Amniotic stem cell (primary cell): ENCODE measurements at places on chromosomes 7 and 10.
A peak's percentile ranks its signal among the peaks of the same experiment; 100 is the strongest.

- no peak for DNase-seq
Observed at GRCh38 chr7:41185851-41186250, 517.0 kb downstream of the INHBA start.

DNA sequence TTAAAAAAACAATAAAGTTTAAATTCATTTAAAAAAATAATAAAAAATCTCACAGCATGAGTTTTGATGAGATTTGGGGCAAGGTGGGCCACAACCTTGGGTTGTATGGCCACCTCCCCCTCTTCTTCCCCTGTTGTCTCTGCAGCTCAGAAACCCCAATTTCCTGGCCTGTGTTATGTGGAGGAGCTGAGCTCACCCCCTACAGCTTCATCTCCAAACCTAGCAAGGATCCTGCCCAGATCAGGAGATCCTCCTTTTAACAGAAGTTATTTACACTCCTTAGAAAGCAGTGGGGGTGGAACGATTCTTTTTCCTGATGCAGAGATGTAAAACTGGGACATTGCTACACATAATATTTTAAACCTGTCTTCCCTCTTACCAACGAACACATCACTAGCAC lies 6.9 kb upstream of the SH2D4B start:
- DNase-seq: no peak

- no peak for DNase-seq
Observed at GRCh38 chr10:7483848-7484247, 73.0 kb upstream of the SFMBT2 start.

DNA sequence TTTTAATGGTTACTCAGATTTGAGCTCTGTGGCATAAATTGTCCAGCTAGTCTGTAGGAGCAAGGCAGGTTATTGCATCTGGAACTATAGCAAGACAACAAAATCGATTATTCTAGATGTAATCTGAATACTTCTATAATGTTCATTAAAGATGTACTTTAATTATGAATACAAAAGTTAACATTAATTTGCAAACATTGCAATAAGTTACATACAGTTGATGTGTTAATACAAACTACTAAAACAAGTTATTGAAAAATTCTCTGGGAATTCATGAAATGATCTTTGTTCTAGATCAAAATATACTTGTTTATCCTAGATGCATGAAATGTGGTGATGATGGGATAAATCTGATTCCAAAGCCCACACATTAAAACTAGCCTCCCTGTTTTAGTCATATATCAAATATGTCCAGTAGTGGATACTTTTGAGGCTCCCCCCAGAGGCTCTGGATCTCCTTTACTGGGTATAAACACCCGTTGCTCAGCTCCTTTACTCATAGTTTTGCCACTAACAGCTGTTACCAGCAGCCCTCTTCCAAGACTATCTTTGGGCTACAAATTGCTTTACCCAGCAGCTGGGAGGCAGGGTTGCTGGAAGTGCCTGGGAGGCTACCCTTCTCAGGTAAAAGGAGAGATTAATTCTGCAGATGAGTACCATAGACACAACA lies 78.1 kb downstream of the ARL4A start:
- no peak for DNase-seq

DNA sequence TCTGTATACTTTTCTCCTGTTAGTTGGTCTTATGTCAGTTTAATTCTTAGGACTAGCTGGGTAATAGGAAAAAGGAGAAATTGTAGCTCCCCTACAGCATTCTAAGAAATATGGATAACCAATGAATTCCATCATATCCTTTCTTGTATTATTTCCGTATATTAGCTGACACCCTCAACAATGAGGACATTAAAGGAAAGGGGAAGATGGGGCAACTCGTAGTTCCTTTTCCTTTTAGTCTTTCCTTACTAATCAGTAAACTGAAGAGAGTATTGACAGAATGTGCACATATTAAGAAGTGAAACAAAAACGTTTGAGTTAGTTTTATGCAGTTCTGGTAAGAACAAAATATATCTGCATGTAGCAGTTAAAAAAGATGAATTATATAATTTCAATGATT lies 35.1 kb upstream of the C10orf67 start:
- no peak for DNase-seq

DNA sequence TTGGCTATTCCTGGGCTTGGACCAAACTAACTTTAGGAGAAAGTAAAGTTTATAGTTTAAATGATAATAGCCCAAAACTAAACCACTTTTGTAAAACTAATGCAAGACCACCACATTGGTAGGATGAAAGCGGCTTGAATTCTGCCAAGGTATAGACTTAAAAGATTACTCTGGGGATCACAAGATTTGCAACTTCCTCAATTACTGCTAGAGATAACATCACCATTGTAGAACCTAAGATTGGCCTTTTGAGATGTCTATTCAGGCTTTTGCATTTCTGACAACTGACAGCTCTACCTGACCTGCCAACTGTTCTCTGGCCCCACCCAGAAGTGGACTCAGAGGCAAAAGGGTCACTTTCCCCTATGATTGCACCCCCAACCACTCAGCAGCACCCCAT lies 162.4 kb downstream of the TNS3 start:
- DNase-seq: no peak

DNA sequence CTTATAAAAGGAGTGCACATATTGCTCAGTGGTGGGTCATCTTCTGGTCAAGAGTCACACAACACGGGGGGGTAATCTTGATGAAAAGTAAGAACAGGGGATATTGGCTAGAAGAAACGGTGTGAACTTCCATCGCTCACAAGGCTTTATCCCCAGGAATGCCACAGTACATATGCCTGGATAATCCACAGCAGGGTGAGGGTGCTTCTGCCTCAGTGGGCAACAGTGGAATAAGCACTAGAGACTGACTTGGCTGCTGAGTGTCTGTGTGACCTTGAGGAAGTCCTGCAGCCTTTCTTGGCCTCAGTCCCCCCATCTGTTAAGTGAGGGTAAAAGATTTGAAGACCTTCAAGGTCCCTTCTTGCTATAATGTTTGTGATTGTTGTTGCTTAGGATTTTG lies 44.9 kb upstream of the SHH start:
- no peak for DNase-seq

DNA sequence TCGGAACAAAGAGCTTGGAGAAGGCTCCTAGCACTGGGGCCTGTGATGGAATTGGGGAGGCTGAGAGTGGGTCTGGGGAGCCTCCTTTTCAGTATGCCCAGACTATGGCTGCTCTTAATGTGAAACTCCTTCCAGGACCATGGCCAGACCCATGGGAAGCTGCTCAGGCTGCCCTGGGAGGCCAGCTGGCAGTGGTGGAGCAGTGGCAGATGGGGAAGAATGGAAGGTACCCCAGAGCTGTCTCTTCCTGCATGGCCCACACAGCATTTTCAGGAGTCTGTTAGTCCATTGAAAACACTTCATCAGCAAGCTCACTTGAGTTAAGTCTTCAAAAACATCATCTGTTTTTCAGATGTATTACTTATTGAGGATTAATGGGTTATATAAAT lies 18.5 kb downstream of the NACAD start:
- no peak for DNase-seq

DNA sequence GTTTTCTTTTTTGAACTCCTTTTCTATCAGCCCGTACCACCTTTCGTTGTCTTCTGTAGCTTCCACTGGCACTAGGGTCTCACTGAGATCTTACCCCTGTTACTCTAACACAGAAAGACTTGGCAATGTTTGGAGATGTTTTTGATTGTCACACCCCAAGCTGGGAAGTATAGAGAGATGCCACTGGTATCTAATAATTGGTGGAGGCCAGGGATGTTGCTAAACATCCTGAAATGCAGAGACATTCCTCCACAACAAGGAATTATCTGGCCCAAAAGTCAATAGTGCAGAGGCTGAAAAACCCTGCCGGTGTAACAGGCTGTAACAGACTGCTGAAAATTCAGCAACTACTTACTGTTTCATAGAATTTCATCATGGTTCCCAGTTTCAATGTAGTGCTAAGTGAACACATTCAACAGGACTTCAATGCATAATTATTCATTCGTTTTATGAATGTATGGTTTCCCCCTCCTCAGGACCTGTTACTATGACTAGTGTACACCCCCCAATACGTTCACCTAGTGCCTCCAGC lies 115.9 kb downstream of the TRIM24 start:
- DNase-seq: no peak

DNA sequence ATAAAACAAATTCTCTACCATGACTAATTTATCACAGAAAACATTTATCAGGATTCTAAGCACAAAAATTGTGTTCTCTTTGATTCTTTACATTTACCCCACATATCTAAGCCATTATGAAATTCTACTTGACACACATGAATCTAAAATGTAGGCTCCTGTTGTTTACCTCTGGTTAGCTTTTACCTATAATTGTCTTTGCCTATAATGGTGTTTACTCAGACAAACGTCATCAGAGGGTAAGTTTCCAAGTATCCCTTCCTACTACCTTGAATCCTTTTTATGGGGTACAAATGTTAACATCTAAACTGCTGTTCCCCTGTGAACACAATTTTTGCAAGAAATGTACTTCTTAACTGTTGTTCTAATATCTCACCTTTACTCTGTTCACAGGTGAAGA lies 63.5 kb downstream of the MINDY3 start:
- DNase-seq: no peak

DNA sequence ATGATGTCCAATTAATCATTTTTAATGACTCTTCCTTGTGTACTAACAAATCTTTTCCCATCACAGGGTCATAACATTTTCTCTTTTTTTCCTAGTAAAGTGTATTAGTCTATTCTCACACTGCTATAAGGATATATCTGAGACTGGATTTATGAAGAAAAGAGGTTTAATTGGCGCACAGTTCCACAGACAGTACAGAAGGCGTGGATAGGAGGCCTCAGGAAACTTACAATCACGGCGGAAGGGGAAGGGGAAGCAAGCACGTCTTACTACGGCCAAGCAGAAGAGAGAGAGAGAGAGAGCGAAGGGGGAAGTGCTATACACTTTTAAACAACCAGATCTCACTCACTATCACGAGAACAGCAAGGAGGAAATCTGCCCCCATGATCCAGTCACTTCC lies 359.4 kb upstream of the NFE2L3 start:
- DNase-seq: no peak

DNA sequence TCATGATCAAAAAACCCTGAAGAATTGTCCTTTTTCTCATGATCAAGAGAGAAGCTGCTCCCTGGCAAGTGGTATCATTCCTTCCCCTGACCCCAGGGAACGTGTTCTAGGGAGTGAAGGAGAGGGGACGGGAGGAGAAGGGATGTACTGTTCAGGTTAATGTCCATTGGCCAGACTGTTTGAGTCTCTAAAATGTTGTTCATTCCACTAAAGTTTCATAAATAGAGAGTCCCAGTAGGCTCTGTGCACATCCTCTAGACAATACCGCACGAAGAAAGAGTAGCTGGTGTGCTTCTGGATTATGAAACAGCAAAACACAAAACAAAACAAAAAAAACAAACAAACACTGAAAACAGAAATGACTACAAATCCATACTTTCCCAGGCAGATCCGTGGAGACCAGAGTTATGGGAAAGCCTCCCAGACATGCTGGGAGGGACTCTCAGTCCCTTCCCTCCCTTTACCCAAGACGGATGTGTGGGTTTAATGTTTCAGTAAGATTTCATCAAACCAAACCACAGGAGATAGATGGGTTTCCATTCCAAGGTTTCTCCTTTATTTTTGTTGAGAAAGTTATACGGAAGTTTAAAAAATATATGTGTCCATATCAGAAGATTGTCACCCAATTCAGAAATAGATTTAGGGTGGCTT lies 66.5 kb upstream of the TNS3 start:
- DNase-seq: no peak

- DNase-seq: no peak
Observed at GRCh38 chr10:20207653-20208052, 391.4 kb downstream of the PLXDC2 start.

GRCh38 chr10:79982362-79982800 lies 33.5 kb upstream of the SFTPD start:
- DNase-seq: no peak

GRCh38 chr7:36683111-36683510 lies 41.2 kb downstream of the AOAH start:
- DNase-seq: no peak

GRCh38 chr10:123101872-123102271 lies 33.9 kb upstream of the HMX3 start:
- no peak for DNase-seq

DNA sequence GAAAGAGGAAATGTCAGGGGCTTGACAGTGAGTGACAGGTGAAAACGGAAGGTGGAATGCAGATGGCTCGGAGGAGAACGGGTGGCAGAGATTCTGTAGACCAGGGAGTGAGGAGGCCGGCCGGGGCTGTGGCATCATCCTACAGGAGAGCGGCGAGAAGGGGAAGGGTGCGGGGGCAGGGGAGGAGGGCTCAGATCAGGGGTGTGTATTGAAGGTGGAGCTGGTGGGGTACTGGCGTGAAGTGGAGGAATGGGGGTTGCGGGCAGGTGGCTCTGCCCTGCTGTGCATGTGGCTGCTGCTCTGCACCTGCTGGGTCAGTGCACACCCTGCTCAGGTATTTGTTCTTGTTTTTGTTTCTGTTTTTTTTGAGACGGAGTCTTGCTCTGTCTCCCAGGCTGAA lies 470.8 kb upstream of the FOXK1 start:
- DNase-seq: no peak

GRCh38 chr10:127451628-127452027 lies 97.5 kb upstream of the NPS start:
- DNase-seq: no peak

DNA sequence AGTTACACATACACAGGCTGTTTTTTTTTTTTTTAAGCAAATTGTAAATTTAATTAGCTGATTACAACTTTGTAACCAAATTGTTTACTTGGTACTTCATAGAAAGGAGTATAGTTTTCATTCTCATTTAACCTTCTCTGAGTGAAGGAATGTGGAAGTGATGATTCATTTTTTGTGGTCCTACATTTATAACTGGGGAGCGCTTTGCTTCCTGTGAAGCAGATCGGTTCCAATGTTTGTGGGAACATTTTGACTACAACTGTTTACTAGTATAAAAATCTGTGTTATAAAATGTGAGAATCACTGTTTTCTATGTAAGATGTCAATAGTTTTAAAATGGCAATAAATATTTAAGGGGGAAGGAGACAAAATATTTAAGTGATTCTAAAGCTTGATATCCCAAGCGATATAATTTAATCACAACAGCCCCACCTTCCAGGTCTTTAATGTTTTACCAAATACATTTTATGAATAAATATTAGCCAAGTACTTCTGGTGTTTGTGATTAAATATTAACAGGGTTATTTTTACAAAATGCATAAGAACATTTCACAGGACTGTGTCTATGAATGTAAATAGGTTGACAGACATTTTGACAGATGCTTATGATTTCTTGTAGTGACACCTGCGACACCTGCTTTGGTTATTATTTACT lies 57.1 kb downstream of the NXPH1 start:
- no peak for DNase-seq

DNA sequence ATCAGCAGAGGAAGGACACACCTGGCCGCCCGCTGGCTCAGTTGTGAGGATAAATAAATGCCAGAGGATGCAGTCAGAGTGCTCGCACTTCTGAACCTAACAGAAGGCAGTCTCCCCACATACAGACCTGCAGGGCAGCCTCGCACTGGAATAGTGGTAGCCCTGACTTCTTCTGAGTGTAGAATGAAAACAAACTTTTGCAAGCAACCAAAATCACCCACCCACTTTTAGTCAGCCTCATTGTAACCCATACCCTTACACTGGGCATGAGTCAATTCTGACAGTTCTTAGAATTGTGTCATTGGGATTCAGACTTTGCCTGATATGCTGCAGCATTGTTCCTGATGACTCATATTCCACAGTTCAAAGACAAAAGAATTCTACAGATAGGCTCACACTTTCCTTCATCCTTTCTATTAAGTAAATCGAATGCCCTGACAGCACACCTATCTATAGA lies 167.0 kb upstream of the CDK1 start:
- peak; percentile 27 for DNase-seq
